Activated CD4-positive, alpha-beta T cell treated with anti-CD3 and anti-CD28 coated beads, Interleukin-2, amount 10 ng/mL, durations not matched to agents 7 days and 5 days (primary cell): ENCODE measurements at places on chromosomes 2 and 18.

GRCh38 chr2:203625701-203626100 lies 80.7 kb upstream of the CD28 start:
- no peak for DNase-seq

- DNase-seq = no peak
These were observed 143.1 kb downstream of the L3MBTL4 start for GRCh38 chr18:6271585-6271984.

DNA sequence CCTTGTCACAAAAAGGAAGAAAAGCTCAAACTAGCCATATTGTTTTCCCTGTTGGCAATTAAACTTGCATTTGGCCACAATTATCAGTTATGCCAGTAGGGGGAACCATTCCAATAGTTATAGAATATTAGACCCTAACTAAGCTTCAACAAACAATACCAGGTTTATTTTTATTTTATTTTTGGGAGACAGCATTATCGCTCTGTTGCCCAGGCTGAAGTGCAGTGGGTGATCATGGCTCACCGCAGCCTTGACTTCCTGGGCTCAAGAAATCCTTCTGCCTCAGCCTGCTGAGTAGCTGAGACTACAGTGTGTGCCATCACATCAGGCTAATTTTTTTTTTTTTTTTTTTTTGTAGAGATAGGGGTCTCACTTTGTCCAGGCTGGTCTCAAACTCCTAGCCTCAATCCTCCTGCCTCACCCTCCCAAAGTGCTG lies 102.1 kb downstream of the ATAD2B start:
- peak; percentile 61 for DNase-seq

GRCh38 chr2:219174146-219174545 lies 2.6 kb downstream of the CNPPD1 start:
- no peak for DNase-seq

- no peak for DNase-seq
These were observed 2.5 kb downstream of the TMBIM1 start for GRCh38 chr2:218289639-218290315.

DNA sequence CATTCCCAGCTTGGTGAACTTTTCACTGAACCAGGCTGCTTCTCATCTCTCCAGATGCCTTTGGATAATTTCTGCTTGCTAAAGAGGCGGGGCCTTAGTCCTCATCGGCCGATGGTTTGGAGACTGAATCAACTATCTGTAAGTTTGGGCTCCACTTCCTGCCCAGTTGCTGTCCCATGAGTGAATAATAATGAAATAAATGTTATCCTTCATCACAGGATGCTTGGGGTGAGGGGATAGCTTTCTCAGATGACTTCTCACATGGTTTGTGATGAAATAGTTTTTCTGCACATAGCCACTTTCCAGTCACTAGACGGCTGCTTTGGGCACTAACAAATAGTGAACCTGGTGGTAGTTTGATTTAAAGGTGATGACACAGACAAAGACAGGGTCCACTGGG lies 376.6 kb upstream of the TRIB2 start:
- no peak for DNase-seq
